ENCODE measurements at places on chromosomes 13 and 19. TPM values are rescaled to one million over a fixed set of nuclear protein-coding genes. Genes with fewer than 3 reads are reported as not detected.

The TEX101 gene
- total RNA-seq, result not detected

The RXFP2 gene
- total RNA-seq, result under 0.01 TPM

The C13orf42 gene
- not detected for total RNA-seq

The CBY2 gene
- not detected for total RNA-seq

The MEX3D gene
- 21.4 TPM for total RNA-seq

The CEACAM16 gene
- 1.0 TPM for total RNA-seq

The ZNF543 gene
- 18.8 TPM for total RNA-seq

The PSG6 gene
- not detected for total RNA-seq

The ATP4B gene
- total RNA-seq, result not detected

The UBL5 gene
- 133 TPM for total RNA-seq

The ZNF69 gene
- total RNA-seq, result 3.7 TPM

The PTH2 gene
- total RNA-seq, result not detected

The RAB3A gene
- 0.52 TPM for total RNA-seq

The ZNF555 gene
- 15.7 TPM for total RNA-seq

The GEMIN7 gene
- total RNA-seq, result 16.7 TPM

The ZNF85 gene
- 14.6 TPM for total RNA-seq

The LPAR6 gene
- total RNA-seq, result 22.4 TPM

The VSTM2B gene
- total RNA-seq, result not detected

The ZNF805 gene
- total RNA-seq, result 26.1 TPM

The ZNF575 gene
- not detected for total RNA-seq

The AMH gene
- 0.52 TPM for total RNA-seq

The ZNF723 gene
- total RNA-seq, result not detected

The IRF2BP1 gene
- 24.5 TPM for total RNA-seq

The SBK2 gene
- 1.0 TPM for total RNA-seq

The ZNF442 gene
- total RNA-seq, result 4.2 TPM

The CLEC11A gene
- 11.5 TPM for total RNA-seq

The ZNF112 gene
- total RNA-seq, result 5.7 TPM

The MEIS3 gene
- total RNA-seq, result 9.4 TPM

The ACER1 gene
- total RNA-seq, result 0.52 TPM

The NMRK2 gene
- 48.5 TPM for total RNA-seq

The HRC gene
- total RNA-seq, result 78.3 TPM

The TINCR gene
- not detected for total RNA-seq

The CTXN1 gene
- 0.52 TPM for total RNA-seq

The PODNL1 gene
- total RNA-seq, result not detected

The FBXO27 gene
- 1.0 TPM for total RNA-seq

All from skeletal muscle tissue (tissue), 5 donors.